ENCODE measurements at places on chromosomes 2 and 18.

GRCh38 chr18:53795610-53796009 lies 428.9 kb downstream of the MBD2 start:
- DNase-seq, result no peak

- no peak for DNase-seq
Measured at GRCh38 chr2:23250371-23250770, 134.6 kb upstream of the KLHL29 start.

DNA sequence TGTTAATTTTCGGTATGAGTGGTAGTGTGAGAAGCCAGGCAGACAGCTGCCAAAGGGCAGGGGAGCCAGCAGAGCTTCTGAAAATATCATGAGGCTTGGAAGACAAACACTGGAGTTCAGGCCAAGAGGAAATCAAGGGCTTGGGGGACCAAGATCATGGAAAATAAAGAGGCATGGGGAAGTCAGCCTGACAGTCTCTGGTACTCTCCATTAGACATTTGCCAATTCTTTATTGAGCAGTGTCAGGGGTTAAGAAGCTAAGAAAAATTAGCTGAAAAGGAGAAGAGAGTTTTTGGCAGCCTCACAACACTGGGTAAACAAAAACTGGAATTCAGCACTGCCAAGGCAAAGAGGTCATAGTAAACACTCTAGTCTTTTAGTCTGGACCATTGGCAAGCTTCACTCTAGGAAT lies 612.7 kb downstream of the EPHA4 start:
- DNase-seq, result no peak

GRCh38 chr2:14587119-14587518 lies 45.4 kb upstream of the LRATD1 start:
- no peak for DNase-seq

- DNase-seq, result peak; percentile 83
Measured at GRCh38 chr2:177618255-177619253, 226.0 kb downstream of the AGPS start.

DNA sequence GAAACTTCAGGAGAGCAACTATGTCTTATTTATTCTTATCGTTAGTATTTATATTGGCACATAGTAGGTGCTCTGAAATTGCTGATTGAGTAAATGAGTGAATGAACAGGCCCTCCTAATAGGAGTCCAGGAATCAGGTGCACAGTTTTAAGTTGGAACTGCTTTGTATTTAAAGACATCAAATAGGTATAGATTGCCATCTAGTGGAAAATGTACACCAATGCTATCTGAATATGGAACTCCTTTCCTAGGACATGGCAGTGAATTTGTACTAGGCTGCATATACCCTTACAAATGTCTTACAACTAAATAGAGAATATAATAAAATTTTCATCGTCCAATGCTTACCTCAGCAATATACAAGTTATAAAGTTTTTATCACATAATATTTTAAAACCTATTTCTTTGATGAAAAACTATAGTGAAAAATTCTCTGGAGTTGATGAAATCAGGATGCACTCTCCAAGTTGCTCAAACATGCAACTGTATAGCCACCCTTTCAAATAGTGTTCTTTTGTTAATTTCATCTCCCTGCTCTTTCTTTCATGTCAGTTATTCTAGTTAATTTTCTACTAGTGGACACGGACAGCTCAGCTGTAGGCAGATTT lies 318.9 kb upstream of the SYT4 start:
- no peak for DNase-seq

DNA sequence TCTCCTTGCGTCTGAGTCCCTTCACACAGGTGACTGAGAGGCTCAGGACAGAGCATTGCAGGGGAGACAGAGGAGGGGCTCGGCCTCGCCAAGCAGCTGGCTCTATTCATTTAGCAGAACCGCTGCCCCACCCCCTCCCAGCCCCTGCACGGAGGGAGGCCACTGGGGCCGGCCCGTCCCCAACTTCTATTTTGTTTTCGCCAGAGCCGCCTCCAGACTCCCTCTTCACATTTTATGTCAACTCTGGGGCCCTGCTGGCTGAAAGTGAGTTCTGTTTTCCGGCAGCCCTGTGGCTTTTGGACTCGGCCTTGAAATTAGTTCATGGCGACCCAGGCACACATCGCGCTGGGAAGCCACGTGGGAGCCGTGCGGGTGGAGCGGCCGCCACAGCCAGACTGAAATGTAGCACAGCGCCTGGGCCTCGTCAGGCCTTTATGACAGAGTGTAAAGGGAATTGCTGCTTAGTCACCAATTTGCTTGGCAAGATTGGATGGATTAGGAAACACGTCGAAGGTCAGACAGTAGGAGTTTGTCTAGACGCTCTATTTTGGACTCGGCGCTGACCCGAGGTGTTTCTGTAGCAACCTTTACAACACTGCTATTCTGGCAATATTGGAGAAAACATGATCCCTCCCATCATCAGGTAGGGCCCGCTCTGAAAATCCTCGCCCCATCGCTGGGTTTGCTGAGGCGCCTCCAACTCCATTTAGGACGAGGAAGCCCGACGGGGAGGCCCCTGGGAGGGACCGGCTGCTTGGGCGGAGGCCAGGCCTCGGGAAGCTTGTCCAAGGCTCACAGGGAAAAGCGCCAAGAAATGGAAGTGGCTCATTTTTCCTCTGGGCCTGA lies 90.7 kb upstream of the CTDP1 start:
- DNase-seq, result no peak

DNA sequence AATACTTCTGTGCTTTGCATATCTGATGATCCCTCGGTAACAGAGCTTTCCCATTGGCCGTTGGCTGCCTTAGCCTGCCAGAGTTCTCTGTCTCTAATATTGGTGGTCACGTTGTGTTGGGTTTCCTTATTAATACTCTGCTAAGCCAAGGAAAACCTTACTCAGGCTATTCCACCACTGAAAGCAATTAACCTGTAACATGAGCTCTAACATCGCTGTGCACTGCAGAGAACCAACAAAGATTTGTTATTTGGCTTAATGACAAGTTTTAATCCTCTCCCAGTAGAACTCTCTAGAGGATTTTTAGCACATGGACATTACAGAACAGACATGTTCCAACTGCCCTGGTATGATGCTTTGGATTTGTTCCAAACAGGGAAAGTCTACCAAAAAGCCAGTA lies 825.9 kb upstream of the POU3F3 start:
- no peak for DNase-seq

DNA sequence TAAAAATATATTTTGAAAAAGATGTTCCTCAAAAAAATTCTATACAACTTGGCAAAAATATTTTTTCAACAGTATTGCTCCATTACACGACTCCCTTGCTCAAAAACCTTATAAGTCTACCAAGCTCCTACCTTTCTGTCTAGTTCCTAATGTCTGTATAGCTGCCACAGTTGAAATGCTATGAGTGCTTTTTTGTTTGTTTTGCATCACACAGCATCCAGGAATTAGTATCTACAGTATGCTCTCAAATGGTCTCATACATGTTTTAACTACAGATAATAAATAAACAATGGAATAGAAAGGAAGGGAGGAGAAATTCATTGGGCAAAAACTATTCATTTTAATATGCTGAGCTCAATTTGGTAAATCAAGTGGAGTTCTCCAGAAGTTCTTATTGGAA lies 17.3 kb downstream of the ACADL start:
- DNase-seq, result no peak

DNA sequence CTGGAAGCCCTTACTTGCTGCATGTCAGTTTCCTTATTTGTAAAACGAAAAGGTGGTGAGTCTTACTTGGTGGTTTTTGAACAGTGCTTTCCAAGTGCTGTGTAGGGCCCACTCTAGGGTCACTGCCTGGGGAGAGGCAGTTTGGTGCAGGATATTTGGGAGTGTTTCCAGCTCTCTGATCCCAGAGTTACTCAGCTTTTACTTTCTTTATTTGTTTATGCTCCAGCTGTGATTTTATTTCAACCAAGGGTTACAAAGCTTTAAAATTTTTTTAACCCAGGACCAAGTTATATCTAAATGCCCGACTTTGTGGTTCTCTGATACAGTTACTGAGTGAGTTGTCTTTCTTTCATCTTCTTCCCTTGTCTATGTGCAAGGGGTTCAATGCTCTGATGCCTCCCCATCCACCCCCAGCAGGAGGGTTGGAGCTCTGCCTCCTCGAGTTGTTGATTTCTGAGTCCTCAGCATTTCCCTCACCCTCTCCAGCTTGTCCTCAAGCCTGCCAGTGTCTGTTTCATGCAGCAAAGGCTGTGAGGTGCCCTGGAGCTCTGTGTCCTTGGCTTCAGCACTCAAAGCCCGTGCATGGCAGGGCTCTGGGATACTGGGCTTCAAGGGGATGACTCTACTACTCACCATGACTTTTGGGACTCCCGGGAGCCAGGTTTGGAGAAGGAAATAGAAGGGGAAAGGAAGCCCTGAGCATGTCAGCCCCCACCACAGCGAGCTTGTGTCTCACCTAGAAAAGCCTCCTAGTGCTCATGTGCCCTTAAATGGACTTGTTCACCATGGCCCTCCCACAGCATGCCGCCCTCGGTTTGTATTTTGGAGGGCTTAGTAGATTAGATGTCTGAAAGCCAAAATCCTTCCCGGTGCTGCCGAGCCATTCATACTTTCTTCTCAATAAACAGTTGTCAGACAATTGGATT lies 236.8 kb downstream of the SETBP1 start:
- DNase-seq, result no peak

DNA sequence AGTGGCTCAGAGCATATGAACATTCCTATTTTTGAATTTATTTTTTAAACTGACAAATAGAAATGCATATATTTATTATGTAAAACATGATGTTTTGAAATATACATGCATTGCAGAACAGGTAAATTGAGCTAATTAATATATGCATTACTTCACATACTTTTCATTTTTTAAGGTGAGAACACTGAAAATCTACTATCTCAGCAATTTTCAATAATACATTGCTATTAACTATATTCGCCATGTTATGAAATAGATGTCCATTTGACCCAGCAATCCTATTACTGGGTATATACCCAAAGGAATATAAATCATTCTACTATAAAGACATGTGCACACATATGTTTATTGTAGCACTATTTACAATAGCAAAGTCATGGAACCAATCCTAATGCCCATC lies 717.7 kb upstream of the PIK3C3 start:
- no peak for DNase-seq

GRCh38 chr2:37189452-37190153 lies 1.1 kb upstream of the SULT6B1 start:
- no peak for DNase-seq

GRCh38 chr2:66463206-66463755 lies 28.4 kb downstream of the MEIS1 start:
- DNase-seq, result no peak

DNA sequence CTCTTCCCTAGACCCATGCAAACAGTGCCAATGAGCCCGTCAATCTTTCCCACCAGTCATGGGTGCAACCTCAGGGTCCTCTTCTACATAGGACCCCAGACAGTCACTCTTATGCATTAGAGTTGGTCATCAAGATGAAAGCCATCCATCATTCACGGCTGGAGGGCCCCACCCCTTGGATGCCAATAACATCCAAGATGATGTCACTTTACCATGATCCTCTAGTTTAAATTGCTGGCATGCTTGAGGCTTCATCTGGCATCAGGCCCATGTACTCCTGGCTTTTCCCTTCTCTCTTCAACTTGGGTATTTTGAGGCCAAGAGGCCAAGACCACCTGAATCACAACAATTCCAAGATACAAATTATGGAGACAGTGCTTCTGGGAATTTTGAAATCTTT lies 91.1 kb upstream of the MAPK4 start:
- DNase-seq, result no peak

- DNase-seq, result no peak
Measured at GRCh38 chr18:62651276-62652056, 63.9 kb upstream of the PHLPP1 start.

GRCh38 chr2:1238598-1239138 lies 174.6 kb upstream of the TPO start:
- no peak for DNase-seq

- DNase-seq, result no peak
Measured at GRCh38 chr18:69628774-69629359, 228.2 kb downstream of the DOK6 start.

DNA sequence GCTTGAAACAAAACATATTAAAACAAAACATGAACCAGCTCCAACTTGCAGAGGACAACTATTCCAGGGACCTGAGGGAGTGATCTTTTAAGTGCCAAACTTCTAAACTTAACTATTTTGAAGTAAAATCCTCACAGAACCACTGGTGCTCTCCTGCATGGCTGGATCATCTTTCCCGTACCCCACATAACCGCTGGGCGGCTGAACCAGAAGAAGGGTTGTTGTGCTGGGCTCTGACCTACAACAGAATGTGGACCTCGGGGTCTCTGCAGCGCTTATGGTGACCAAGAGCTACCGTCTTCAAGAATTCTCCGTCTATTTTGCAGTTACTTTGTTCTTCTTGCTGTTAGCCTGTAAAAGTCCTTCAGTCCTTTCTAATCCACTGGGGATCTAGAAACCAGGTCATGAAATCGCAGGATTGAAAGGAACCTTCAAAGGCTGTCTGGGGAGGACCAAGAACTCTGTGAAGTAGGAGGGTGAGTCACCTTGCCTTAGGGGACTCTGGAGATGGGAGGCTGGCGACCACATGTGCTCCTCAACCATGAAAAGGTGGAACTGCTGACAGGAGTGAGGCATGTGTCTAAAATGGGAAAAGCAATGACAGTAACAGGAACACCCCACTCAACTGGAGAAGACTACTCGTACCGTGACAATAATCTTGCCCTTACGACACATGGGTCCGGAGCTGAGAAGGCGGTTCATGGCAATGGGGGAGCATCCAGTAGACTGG lies 46.6 kb downstream of the HDLBP start:
- DNase-seq, result no peak

DNA sequence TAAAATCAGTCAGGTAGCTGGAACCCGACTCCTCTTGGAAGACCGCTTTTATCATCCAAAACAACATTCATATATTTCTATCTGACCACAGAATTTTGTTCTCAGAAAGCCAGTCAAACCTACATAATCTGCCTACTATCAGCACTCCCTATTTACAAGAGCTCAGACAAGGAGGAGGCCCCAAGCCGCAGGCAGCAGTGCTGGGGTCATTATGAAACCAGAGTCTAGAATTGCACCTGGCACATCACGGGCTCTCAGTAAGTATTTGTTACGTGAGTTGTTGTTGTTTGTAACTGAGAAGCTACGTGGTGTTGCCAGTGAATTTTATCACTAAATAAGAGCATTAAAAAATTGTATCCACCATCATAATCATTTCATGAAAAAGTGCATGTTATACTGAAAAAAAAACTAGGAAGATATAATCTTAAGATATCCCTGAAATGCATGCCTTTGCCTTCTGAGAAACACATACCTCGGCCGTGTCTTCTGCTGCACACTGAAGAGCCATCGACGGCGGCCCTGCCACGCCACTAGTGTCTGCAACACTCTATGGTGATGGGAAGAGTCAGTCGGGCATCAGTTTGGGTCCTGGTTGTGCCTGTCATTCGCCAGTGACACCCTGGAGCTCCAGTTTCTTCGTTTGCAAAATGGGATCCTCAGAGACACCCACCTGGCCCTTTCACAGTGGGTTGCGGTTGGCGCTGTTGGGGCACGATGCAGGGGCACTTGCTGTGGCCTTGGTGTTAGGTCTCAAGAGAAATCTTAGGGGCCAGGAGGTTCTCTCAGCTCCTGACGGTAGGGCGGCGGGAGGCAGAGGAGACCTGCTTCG lies 505.9 kb downstream of the EIPR1 start:
- no peak for DNase-seq

- peak; percentile 19 for DNase-seq
Measured at GRCh38 chr2:206274434-206275311, at the start of gene ZDBF2. ZDBF2 (plus strand) TSS chr2:206274663; CDS start chr2:206281850, 7,187 bp downstream.

GRCh38 chr18:74249181-74249968 lies 42.4 kb downstream of the CYB5A start:
- no peak for DNase-seq

- no peak for DNase-seq
Measured at GRCh38 chr2:218282173-218282991, 9.9 kb downstream of the TMBIM1 start.

- no peak for DNase-seq
Measured at GRCh38 chr18:10398571-10398970, 55.9 kb upstream of the APCDD1 start.
